ENCODE measurements at places on chromosomes 4 and X.

GRCh38 chrX:110915111-110915510, 119.5 kb upstream of the CHRDL1 start:
- peak; percentile 0 for DNase-seq

GRCh38 chr4:21205821-21206531, 505.7 kb downstream of the PACRGL start:
- no peak for DNase-seq

GRCh38 chr4:13089659-13089998, 394.5 kb downstream of the RAB28 start:
- no peak for DNase-seq

GRCh38 chr4:54440394-54441136, 211.5 kb downstream of the PDGFRA start:
- no peak for DNase-seq

DNA sequence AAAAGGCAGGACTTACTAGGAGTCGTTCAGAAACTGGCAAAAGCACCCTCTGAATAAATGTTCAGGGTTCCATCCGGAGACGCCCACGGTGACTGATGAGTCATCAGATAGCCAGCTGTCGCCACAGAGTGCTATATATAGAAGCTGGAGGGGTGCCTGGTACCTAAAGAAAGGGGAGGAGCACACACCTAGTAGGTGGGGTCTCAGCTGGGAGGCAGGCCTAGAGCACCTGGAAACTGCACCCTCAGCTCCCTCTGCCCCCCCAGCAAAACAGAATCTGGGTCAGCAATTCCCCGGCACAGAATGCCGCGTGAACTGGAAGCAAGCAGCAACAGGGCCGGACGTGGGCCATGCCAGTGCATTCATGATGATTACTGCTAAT, 242.0 kb downstream of the BCOR start:
- no peak for DNase-seq

DNA sequence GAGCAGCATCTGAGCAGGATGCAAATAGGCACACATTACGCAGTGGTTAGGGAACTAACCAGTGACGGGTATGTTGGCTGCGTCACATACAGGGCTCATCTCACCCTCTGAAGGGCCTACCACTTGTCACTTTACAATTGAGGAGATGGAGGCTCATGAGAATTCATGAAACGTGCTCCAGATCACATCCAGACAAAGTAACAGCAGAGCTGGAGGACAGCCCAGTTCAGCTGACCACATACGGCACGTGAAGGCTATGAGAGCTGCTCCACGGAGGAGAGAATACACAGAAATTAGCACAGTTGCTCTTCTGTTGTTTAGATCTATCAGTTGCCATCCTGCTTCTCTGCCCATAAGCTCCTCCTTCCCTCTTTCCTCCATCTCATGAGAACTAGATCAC, 78.4 kb downstream of the FAM9B start:
- DNase-seq, result no peak

DNA sequence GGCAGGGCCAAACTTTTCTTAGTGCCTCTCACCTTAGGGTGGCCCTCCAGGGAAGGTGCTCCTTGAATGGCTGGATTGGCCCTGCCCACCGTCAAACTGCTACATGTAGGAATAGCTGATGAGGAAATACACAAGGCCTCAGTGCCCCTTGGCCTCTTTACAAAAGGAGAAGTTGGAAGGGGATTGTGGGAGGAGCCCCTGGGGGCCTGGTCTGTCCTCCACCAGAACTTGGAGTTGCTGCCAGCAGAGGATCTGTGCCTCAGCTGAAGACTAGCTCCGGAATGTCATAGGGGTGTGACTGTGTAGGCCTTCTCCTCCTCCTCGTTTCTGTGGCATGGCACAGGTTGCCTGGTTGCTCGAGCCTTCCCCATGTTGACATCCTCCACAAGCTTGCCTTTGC, 142.7 kb downstream of the AMMECR1 start:
- DNase-seq, result no peak

- DNase-seq, result no peak
Observed at GRCh38 chr4:107283587-107284559, 247.8 kb upstream of the DKK2 start.

DNA sequence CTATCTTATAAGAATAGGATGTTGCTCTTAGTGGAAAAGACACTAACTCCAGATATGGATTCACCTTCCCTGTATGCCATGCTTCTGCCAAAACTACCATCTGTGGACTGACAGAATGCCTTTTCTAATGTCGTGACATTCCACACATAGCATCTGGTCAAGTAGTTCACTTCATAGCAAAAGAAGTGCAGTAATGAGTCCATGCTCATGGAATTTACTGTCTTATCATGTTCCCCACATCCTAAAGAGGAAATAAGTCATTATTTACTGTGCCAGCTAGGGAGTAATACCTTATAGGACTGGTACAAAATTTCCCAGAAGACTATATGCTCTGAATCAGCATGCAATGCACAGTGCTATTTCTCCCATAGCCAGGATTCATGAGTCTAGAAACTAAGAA, 562.4 kb downstream of the TLL1 start:
- no peak for DNase-seq

GRCh38 chr4:40281913-40282312, 53.2 kb upstream of the CHRNA9 start:
- DNase-seq, result no peak

DNA sequence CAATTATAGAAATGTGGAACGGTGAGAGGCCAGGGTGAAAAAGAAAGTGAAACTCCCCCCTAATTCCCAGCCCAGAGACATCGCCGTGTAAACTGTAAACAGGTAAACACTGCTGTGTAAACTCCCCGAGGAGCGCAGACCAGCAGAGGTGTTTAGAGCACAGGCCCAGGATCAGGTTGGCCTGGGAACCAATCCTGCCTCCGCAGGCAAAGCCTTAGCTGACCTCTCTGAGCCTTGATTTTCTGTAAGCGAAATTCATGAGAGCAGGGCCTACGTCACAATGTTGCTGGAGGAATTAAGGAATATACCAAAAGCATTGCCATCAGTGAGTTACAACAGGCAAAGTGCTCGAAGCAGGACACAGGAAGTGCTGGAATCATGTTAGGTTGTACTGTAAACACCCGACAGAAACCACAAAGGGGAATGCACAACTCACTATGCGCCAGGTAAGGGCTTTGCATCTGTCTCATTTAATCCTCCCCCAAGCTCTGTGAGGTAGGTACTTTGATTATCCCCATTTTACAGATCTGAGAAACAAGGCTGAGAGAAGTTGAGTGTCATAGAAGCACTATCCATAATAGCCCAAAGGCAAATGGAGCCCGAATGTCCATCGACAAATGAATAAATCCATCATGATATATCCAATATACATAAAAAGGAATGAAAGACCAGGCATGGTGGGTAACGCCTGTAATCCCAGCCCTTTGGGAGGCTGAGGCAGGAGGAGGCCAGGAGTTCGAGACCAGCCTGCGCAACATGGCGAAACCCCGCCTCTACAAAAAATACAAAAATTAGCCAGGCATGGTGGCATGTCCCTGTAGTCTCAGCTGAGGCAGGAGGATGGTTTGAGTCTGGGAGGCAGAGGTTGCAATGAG, 30.7 kb upstream of the KIAA0232 start:
- DNase-seq, result no peak

DNA sequence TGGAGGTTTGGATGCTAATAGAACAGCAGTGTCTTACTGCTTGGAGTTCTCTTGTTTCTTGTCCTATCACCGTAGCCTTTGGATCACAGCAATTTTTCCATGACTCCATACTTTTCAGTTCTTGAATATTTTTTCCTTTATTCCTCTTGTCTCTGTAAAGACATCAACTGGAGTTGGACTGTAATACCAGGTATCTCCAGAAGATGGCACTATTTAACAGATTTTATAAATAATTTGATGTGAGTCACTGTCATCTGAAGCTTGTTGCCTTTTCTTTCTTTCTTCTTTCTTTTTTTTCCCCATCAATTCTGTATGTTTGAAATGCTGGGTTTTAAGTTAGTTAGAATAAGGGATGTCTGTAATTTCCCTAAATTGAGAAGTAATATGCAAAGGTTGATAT, 24.1 kb downstream of the HPRT1 start:
- no peak for DNase-seq

DNA sequence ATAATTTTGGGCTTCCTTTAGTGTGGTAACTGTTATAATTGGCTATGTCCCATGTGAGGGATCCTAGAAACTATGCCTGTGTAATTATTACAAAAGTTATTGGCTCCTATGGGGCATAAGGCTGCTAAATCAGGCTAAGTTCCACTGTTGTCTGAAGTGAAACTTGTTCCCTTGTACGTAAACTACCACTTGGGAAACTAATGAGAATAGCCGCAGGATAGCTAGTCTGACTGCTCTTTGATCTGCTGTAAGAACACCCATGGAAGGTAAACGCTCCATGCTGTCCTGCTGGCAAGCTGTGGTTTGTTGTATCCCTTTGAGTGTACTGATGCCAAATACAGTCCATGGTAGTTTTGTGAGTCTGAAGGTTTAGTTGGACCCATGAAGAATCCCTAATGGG, 9.3 kb upstream of the MAOA start:
- no peak for DNase-seq

DNA sequence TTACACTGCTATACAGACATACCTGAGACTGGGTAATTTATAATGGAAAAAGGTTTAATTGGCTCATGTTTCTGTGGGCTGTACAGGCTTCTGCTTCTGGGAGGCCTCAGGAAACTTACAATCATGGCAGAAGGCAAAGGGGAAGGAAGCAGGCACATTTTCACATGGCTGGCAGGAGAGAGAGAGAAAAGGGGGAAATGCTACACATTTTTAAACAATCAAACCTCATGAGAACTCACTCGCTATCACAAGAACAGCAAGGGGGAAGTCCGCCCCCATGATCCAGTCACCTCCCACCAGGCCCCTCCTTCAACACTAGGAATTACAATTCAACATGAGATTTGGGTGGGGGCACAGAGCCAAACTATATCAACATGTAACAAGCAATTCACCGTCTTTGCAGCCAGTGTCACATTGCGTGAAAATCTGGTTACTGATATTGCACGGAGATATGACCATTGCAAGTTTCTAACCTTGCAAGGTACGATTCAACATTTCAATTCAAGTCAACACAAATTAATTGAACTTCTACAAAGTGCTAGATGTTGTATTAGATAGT, 61.7 kb upstream of the RELL1 start:
- DNase-seq, result no peak

DNA sequence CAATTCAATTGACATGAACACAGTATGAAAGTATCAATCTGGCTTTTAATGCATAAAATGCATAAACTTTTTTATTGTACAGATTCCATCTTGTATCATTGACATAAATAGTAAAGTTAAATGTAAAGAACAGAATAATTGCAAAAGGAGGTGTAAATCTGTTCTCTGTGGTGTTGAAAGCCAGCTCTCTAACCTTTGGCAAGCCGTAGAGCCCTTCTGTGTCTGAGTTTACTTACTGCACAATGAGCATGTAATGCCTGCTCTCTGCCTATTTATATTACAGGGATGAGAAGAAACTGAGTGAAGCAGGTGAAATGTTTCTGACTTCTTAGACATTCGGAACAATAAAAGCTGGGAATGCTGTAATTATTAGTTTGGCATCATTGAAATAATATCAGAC, 389.3 kb upstream of the EPHA5 start:
- no peak for DNase-seq

DNA sequence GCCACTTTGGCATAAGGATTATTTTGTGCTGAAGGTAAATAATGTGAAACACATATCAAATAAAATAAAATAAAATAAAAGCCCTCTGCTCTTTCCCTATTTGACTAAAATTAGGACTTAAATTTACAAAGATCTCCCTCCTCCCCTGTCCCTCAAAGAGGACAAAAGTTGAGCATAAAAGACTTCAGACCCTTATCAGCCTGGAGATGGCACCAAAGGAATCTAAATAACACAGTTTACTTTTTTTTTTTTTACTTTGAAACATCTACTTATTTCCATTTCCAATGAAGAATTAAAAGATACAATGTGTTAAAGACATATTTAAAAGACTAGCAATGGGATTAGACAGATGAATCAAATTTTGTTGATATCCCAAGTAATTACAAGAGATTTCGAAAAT, 89.7 kb downstream of the EPHA5 start:
- no peak for DNase-seq

DNA sequence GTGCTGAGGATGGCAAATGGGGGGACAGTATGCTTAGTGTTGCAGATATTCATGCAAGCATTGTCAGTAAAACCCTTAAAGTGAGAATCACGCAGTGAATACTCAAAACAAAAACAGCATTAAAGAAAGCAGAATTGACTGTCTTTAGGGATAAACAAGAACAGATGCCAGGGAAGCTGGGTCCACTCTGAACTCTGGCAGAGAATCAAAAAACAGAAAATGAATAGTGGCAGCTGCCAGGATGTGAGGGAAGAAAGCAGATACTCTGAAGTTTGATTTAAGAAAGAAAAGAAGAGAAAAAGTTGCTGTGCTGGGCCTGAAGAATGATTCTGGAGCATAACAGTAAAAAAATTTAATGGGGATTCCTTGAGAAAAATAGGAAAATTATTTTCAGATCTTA, 131.5 kb downstream of the GABRA2 start:
- no peak for DNase-seq

- no peak for DNase-seq
Observed at GRCh38 chr4:2136726-2137125, 77.6 kb downstream of the NAT8L start.

DNA sequence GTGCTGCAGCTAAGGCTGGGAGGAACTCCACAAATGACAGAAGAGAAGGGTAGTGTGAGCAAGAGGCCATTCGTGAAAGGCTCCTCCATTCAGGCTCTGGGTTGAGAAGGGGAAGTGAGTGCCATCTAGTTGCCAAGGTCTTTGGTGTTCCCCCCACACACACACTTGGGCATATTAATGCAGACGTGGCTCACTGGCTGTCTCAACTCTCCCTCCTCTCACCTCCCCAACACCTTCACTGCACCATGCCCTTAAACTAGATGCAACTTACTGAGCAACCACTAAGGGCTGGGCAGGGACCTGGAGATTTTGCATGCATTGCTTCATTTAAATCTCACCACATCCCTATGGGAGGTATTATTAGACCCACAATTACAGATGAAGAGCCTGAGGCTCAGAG, 8.7 kb downstream of the CLRN2 start:
- DNase-seq, result no peak

GRCh38 chr4:146342600-146343192, 128.4 kb downstream of the REELD1 start:
- no peak for DNase-seq

DNA sequence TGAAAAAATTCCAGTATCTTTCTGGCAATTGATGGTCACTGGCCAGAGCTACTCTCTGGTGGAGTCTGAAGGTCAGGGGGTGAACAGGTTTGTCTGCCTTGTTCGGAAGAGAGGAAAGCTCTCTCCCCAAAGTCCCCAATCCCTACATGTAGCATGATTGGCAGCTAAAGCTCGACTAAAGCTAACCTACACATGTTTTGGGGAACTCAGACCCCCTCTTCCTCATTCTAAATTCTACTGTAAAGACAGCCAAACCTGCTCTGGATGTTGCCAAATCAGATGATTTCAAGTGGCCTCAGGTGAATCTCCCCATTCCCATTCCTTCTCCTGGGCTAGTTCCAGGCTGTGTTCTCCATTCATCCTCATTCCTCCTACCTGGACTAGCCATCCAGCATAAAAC, 84.1 kb downstream of the MSN start:
- no peak for DNase-seq

GRCh38 chrX:119990556-119991004, 47.0 kb upstream of the NKAP start:
- DNase-seq, result no peak

- DNase-seq, result no peak
Observed at GRCh38 chrX:40143987-40144386, 46.2 kb upstream of the BCOR start.

All from anterior cingulate cortex (tissue), 58 donors.